GF-D8 (cell line): ENCODE measurements at places on chromosomes 2 and 18.

GRCh38 chr2:19169134-19169768 is 189.2 kb downstream of the OSR1 start:
- no peak for DNase-seq

- no peak for DNase-seq
These were observed 136.1 kb downstream of the TMEM200C start for GRCh38 chr18:5759194-5759593.

DNA sequence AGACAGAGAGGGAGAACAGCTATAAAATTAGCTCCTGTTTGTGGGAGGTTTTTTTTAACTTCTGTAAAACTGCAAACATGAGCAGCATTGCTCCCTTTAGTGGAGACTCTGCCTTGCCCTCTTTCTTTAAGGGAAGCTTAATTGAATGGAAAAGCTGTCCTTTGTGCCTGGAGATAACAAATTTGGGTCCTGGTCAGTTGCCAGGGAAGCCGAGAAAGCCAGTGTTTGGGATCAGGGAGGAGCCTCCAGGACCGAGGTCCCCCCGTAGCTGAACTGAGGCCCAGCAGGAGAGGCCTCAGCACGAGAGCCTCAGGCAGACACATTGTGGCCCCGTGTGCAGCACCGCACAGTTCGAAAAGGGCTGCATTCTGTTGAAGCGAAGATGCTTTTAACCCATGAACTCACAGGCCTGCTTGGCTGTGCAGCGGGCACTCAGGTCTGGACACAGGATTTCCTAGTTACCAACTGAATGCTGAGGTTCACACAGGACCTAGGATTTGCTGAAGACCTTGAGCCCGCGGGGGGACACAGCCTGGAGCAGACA is 369.7 kb downstream of the DCDC2C start:
- no peak for DNase-seq

GRCh38 chr18:58970943-58971790 is 106.5 kb downstream of the ZNF532 start:
- DNase-seq = no peak

DNA sequence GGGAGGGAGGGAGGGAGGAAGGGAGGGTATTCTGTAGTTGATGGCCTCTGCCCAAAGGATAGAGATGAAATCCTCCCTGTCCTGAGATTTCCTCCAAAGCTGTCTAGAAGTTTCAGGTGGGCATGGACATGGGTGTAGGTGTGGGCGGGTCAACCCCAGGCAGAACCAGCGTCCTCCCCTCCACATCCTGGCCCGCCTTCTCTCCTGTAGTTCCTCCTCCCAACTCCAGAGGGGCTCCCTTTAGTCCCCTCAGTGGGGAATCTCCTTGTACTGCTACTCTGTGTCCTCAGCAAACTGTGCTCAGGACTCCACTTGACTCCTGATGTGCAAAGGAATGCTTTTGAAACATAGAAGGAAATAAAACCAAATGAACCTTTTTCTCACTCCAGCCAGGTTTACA is 88.1 kb downstream of the MRPS9 start:
- no peak for DNase-seq

DNA sequence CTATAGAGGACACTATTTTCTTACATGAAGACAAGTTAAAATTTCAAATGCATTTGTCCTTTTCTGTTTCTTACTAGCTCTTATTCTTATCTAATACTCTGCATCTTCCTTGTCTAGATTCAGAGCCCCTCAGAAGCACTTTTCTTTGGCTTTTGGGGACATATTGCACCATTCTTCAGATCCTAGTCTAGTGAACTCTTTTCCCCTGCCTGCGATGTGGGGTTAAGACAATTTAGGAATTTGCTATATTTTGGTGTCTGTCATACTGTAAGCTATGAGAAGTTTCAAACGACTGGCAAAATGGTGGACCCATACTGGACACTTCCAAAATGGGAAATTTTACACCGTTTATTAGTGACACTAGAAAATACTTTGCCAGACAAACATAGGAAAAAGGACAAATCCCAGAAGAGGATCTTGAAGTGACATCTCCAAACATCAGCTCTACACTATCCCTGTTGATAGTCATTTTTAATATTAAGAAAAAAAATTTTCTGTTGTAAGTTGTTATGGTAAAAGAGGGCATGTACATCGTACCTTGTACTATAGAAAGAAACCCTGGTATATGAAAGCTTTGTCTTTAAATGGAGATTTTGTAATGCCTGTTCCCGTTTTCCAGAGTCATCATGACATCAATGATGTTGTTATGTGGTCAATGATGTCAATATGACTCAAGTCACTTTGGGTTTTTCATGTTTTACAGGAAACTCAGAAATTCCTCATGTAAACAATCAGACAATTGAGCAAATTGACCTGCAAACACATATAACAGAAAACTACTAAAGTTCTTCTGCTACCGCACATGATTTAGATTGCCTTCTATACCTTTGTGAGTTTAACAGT is 4.4 kb upstream of the KYNU start:
- DNase-seq = no peak
